ENCODE measurements at places on chromosomes 2 and 18. TPM values are rescaled to one million over a fixed set of nuclear protein-coding genes. Genes with fewer than 3 reads are reported as not detected.

- no peak for DNase-seq
These were observed 45.6 kb upstream of the ANKRD44 start for GRCh38 chr2:197356136-197356535.

DNA sequence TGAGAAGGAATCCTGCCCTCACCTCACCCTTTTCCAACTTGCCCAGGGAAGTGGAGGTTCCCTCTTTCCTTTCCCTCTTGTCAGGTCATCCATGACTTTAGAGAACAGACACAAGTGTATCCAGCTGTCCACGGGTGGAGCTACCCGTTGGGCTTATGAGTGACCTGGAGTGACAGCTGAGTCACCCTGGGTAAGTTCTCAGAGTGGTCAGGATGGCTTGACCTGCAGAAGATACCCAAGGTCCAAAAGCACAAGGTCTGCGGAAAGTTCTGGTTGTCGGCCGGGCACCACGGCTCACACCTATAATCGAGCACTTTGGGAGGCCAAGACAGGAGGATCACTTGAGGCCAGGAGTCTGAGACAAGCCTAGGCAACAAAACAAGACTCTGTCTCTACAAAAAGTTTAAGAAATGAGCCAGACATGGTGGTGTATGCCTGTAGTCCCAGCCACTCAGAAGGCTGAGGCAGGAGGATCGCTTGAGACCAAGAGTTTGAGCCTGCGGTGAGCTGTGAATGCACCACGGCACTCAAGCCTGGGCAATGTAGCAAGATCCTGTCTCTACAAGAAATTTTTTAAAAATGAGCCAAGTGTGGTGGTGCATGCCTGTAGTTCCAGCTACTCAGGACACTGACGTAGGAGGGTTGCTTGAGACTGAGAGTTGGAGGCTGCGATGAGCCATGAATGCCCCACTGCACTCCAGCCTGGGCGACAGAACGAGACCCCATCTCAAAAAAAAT is 14.0 kb upstream of the CNDP1 start:
- DNase-seq, result no peak

GRCh38 chr18:63586431-63586830 is 712 bp upstream of the SERPINB13 start:
- DNase-seq, result no peak

DNA sequence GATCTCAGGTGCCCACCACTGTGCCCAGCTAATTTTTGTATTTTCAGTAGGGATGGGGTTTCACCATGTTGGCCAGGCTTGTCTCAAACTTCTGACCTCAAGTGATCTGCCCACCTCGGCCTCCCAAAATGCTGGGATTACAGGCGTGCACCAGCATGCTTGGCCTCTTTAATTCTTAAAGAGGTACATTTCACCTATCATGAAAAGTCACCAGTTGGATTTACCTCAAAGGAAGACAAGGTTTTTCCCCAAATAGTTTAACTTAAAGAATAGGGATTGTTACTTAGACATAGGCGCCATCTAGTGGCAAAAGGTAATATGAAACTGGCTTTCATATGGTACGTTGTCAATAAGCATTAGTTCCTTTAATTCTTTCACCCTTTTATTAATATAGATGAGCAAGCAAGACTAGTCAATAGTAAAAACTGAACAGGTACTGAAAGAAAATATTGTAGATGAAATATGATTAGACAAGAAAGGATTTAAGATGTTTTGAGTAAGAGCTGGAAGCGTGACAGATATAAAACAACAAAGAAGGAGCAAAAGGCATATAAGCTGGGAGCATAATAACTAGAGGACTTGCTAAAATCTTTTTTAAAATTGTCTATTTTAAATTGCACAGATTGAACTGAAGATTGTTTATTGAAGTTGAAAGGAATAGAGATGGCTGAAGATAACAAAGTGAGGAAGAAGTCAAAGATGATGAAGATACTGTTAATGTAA is 35.0 kb upstream of the PSMD14 start:
- DNase-seq, result peak; percentile 79

DNA sequence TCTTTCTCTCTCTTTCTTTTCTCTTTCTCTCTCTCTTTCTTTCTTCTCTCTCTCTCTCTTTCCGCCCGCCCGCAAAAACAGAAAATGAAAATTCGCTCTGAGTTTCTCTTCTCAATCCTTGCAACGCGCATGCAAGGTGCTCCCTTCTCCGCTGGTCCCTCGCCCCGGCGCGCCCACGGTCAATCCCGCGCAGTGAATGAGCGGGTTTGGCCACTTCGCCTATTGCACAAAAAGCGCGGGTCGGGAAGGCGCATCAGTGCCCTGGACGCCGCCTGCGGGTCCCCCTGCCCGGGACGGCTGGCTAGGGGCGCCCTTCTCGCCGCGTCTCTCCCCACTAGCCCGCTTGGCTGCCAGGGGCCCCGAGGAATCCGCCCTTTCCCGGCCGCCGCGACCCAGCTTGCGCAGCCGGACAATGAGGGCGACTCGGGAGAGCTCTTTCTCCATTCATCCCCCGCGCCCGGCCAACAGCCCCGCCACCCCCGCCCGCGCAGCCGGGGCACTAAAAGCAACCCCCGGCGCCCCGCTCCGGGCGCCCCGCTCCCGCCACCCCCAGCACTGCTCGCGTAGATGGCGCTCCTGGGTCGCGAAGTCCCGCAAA is 706 bp downstream of the LAMA1 start:
- DNase-seq, result peak; percentile 18

GRCh38 chr2:70941186-70941585 is 5.5 kb downstream of the ATP6V1B1 start:
- DNase-seq, result no peak

- no peak for DNase-seq
These were observed 562 bp downstream of the CENPA start for GRCh38 chr2:26786207-26787028.

DNA sequence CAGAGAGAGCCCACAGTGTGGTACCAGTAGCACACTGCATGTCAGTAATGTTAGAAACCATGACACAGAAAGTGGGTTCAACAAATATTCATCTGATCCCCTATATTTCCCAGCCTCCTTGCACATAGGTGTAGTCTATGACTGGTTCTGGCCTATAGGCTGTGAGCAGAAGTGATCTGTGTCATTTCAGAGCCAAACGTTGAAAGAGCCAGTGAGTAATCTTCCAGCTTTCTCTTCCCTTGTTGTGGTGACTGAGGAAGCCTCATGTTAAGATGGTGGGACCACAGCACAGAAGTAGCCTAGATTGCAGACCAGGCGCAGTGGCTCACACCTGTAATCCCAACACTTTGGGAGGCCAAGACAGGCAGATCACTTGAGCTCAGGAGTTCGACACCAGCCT is 4.1 kb downstream of the TMEM237 start:
- DNase-seq, result no peak

GRCh38 chr18:74529378-74529777 is 4.9 kb upstream of the CNDP1 start:
- DNase-seq, result no peak

- no peak for DNase-seq
These were observed 64.1 kb upstream of the NDUFV2 start for GRCh38 chr18:9038277-9038871.

- no peak for DNase-seq
These were observed 10.7 kb downstream of the CAB39 start for GRCh38 chr2:230723363-230723762.

GRCh38 chr2:233799087-233799665 is 21.0 kb downstream of the MROH2A start:
- DNase-seq, result no peak

- no peak for DNase-seq
These were observed 95.0 kb downstream of the RNF144A start for GRCh38 chr2:7012141-7012764.

GRCh38 chr2:181682026-181682789 is 1.9 kb upstream of the NEUROD1 start:
- DNase-seq, result no peak

DNA sequence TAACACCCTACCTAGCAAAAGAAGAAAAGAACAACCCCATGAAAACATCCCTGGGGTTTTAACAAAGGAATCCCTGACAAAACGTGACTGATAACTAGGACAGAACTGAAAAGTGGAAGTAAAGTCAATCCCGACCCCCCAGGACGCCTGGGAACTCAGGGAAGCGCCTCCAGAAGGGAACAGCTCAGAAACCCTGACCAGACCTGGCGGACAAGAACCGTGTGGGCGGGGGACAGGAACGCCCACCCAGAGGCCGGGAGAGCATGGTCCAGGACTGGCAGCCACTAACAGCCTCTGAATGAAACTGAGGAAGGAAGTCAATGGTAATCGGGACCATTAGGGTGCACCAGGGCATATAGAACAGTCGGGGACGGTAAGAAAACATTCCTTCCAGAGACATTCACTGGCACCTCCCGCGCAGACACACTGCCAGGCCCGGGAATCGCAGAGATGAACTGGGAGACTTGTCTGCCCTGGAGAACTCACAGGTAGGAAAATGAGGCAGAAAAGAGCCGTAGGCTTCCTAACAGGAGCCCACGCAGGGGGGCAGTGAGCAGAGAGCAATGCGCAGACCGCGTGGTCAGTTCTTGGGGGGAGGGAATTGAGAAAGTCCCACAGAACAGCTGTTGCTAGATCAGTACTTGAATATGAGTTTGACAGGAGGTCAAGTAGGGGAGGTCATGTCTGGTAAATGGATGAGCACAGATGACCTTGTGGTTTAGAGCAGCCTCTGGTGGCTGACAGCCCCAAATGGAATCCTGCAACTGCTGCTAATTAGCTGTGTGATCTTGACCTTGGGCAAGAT is 1.3 kb upstream of the TBC1D8 start:
- peak; percentile 63 for DNase-seq

GRCh38 chr18:47397671-47398319 is 146.3 kb upstream of the SKOR2 start:
- peak; percentile 13 for DNase-seq

DNA sequence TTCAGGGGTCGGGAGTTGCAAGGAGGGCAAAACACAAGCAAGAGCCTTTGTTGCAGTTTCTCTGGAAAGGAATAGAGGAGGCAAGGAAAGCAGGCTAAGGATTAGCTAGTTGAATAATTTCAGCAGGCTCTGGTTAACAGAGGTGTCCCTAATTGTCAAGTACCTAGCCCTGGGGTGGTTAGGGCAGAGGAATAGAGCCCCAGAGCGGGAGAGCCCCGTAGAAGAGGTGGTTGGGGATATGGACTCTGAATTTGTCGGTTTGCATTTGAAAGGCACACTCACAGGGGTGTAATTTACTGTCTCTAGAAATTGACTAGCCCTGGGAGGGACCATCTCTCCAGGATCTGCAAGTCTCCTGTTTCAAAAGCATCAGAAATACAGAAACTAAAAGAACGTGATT is 1030.2 kb downstream of the TMEM182 start:
- no peak for DNase-seq

DNA sequence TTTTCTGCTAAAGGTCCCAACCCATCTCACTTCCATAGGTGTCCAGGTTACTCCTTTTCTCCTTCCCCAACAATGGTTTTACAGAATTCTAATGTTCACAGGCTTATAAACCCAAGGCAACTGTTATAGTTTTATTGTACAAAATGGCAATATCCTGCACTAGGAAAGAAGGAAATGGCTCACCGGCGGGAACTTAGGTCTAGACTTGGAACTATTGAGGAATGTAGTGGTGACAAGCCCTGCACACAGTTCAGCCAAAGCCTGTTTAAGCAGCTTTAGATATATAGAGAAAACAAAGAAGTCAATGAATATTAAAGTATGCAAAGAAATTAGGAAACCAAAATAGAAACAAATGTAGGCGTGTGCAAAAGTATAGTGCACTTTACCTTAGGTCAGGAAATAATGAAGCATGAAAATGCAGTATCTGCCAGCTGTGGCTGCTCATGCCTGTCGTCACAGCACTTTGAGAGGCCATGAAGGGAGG is 22.7 kb upstream of the KCNG3 start:
- DNase-seq, result no peak

GRCh38 chr18:42937436-42937835 is 178.0 kb downstream of the RIT2 start:
- no peak for DNase-seq

DNA sequence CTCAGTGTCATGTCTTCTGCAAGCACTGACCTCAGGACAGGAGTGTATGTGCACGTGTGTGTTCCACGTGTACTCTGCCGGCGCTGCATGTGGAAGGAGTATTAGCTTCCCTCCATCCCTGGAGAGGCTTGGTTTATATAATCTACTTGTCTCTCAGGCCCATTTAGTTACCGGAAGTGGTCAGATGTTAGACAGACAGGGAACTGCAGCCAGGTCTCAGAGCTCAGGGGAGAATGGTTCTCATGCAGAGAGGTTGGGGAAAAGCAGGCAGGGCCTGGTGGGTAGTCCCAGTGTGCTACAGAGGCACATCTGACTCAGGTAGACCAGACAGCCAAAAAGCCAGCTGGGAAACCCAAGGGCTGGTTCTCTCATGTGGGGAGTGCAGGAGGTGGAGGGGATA is 167.9 kb downstream of the CTIF start:
- no peak for DNase-seq

- peak; percentile 49 for DNase-seq
These were observed 455 bp downstream of the PREPL start for GRCh38 chr2:44360749-44361329.

DNA sequence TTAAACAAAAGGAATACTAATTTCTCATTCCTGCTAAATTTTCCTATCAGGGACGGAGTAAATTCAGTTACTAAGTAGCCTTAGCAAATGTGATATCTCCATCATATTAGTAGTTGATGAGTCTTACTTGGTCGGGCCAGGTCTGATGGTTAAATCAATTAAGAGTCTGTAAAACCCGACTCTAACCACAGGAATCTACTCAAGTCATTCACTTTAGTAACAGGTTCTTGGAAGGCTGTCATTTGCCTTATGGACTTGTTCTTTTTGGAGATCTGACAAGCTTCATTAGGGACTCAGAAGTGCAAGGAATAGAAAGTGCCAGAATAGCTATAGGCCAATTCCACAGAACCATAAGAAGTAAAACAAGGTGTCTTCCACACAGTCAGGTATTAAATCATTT is 119.0 kb downstream of the GCA start:
- no peak for DNase-seq

DNA sequence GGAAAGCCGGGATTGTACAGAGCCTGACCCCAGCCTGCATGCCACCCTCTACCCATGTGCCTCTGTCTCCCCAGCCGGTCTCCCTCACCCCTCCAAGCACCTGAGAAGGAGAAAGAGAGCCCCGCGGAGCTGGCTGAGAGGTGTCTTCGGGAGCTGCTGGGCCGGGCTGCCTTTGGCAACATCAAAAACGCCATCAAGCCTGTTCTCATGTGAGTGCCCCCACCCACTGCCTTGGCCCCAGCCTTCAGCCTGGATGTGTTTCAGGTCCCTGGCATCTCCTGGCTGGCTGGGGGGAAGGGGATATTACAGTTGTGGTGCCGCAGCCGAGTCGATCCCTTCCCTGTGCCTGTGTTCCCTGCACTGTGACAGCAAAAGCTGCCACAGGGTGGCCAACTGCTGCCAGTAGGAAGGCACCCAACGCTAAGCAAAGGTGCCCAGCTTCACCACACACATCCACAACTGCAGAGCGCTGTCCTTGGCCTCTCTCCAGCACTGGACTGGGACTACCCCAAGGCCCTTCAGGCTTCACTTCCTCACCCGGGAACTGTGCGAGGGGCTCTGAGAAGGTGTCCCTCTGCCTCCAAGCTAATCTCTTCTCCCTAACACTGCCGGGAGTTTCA is 38.4 kb downstream of the POMC start:
- no peak for DNase-seq

- no peak for DNase-seq
These were observed 96.9 kb downstream of the TANC1 start for GRCh38 chr2:159065313-159065712.

- no peak for DNase-seq
These were observed 18.0 kb upstream of the FAP start for GRCh38 chr2:162261032-162261945.

The MAP2 gene
- total RNA-seq, result 7.2 TPM

The RPRD1A gene
- total RNA-seq, result 65.8 TPM

The GRHL1 gene
- total RNA-seq, result 10.9 TPM

The UGT1A5 gene
- total RNA-seq, result not detected

The L3MBTL4 gene
- 7.6 TPM for total RNA-seq

The TACR1 gene
- total RNA-seq, result 0.28 TPM

The UPP2 gene
- 0.52 TPM for total RNA-seq

The CELF4 gene
- 3.2 TPM for total RNA-seq

The CIAO1 gene
- 96.4 TPM for total RNA-seq

The DES gene
- total RNA-seq, result 114 TPM

Data from hepatocyte (in vitro differentiated cells).